NCI-H2171 (cell line): ENCODE measurements at places on chromosomes 12 and 14.

GRCh38 chr12:50733706-50734105 lies 30.2 kb upstream of the ATF1 start:
- no peak for DNase-seq

DNA sequence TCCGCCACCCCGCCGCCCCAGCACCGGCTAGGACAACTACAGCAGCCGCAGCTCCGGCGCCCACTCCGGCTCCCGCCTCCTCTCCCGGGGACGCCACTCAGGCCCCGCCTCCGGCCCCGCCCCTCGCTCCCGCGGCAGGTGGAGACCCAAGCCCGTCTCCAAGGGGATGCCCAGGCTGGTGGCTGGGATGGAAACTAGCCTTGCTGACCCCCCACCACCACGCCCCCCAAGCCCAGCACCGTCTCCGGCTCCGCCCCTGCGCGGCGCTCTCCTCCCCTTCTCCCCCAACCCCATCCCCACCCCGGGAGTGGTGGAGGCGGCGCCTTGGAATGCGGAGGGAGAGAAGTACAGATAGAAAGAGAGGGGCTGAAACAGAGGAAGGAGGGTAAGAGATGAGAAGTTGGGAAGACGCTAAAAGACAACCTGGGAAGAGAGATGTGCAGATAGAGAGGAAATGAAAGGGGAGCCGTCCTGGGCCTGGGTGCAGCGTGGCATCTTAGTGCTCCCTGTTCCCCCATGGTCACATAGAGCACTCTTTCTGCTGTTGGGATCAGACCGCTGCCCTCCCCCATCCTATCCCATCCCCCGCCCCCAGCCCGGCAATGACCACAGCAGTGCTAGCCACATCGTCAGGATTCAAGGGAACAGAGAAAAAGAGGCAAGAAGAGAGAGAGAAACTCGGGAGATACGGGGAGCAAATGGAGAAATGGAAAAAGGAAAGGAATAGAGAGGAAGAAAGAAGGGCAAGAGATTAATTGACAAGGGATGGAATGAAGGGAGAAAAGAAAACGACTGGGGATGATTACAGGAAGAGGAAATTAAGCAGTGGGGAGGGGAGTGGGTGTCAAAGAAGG lies at the start of gene ITGA7:
TSS of gene ITGA7 (minus strand) at position 64 of the 854 bp plus-strand sequence. CDS start 222 bp downstream, outside the sequence.
- peak; percentile 61 for DNase-seq

- DNase-seq, result no peak
Observed at GRCh38 chr14:25231004-25231403, 181.1 kb upstream of the STXBP6 start.

- DNase-seq, result no peak
Observed at GRCh38 chr14:74508844-74509428, 15.4 kb downstream of the ISCA2 start.

DNA sequence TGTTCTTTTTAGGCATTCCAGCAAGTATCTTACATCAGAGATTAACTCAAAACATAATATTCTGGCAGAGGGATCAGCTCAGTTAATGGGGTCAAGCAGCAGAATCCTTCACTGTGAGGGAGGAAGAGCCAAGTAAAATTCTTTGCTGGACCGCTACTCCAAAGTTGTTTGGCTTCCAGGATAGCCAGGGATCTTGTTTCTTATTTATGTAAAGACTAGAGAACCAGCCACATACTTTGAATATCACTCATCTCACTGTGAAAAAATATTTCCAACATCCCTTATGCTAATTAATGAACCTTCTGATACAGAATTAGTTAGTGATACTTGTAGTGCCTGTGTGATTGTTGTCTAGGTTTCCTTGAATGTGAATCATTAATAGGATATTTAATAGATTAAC lies 94.2 kb downstream of the PLEKHA5 start:
- DNase-seq, result no peak

GRCh38 chr12:26299751-26300150 lies 104.4 kb downstream of the SSPN start:
- DNase-seq, result no peak

GRCh38 chr12:6461401-6462233 lies 8.9 kb downstream of the VAMP1 start:
- DNase-seq, result no peak

- DNase-seq, result no peak
Observed at GRCh38 chr12:10196210-10196609, 16.5 kb upstream of the GABARAPL1 start.

- peak; percentile 56 for DNase-seq
Observed at GRCh38 chr14:56555921-56556570, 23.6 kb upstream of the TMEM260 start.

DNA sequence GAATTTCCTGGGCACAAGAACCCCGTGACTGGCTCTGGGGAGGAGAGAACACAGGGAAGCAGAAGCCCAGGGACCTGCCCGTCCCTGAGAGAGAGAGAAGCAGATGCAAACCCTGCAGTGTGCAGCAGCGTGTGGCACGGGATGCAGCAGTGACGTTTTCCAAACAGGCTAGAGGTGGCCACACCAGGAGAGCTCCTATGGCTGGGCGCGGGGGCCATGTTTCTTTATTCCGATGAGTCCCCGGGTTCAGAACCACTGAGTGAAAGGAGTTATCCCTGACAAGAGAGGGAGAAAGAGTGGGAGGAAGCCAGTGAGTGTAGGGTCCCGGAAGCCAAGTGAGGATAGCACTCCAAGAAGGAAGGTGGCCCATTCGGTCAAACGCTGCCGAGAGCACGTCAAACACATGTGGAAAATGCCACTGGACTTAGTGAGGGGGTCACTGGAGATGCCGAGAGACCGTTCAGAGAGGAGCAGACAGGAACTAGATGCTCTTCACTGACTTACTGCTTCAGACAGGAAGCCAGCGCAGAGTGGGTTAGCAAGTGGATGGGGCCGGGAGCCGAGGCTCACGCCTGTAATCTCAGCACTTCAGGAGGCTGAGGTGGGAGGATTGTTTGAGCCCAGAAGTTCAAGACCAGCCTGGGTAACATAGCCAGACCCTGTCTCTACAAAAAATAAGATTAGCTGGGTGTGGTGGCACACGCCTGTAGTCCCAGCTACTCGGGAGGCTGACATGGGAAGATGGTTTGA lies 123.0 kb downstream of the BCL11B start:
- no peak for DNase-seq

DNA sequence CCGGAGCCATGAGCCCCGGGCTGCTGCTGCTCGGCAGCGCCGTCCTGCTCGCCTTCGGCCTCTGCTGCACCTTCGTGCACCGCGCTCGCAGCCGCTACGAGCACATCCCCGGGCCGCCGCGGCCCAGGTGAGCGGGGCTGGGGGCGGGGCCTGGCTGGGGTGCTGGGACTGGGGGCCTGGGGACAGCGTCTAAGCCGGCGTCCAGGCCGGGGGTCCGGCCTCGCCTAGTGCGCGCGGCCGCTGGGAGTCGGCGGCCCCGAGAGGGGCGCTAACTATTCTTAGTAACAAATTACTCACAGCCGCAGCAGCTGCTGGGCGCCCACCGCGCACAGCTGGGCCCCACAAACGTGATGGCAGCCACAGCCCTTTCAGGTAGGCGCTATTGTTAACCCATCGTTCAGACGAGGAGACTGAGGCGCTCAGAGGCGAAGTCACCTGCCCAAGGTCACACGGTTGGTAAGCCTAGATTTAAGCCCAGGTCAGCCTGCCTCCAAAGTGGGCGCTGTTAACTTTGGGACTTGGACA lies 374 bp downstream of the CYP46A1 start:
- DNase-seq, result peak; percentile 23

GRCh38 chr14:105487986-105488777 lies 1.5 kb downstream of the CRIP1 start:
- no peak for DNase-seq

DNA sequence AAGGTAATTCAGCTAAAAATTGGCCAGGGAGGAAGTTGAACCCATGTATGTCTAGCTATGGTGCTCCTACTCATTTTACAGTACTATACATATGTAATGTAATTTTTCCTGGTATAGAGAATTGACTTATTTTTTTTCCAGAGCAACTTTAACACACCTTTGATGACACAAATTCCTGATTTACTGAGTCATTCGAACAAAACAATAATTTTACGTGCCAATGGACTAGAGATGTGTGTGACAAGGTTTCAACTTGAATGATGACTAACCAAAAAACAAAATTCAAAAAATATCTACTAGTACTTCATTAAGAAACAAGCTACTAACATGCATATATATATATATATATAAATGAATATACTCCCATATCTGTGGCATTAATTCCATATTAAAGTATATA lies 180.5 kb downstream of the KITLG start:
- no peak for DNase-seq

DNA sequence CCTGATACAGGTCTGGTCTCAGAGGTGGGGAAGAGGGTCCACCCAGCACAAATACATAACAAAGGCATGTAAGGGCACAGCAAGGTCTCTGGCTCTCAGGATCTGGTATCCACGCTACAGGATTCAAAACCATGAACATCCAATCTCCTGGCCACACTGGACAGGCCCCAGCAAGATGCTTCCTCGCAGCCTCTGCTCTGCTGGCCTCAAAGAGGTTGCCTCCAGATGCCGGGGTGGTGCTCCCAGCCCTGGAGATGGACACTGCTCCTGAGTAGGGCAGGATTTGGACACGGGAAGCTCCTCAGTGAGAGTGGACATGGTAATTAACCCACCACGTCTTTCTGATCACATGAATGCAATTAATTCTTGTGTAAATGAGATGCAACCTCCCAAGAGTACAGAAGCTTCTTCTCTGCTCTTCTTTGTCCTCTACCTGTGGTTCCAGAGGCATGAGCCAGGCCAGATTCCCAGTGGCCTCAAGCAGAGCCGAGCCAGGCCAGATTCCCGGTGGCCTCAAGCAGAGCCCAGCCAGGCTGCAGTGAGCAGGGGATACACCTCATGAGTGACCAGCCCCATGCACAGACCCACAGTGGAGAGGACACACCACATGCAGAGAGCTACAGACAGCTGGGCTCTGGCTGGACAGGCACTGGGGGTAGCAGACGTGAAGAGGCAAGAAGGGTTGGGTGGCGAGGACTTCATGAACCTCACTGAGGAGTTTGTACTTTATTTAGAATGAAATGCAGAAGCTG lies 186.4 kb downstream of the PIWIL1 start:
- no peak for DNase-seq

DNA sequence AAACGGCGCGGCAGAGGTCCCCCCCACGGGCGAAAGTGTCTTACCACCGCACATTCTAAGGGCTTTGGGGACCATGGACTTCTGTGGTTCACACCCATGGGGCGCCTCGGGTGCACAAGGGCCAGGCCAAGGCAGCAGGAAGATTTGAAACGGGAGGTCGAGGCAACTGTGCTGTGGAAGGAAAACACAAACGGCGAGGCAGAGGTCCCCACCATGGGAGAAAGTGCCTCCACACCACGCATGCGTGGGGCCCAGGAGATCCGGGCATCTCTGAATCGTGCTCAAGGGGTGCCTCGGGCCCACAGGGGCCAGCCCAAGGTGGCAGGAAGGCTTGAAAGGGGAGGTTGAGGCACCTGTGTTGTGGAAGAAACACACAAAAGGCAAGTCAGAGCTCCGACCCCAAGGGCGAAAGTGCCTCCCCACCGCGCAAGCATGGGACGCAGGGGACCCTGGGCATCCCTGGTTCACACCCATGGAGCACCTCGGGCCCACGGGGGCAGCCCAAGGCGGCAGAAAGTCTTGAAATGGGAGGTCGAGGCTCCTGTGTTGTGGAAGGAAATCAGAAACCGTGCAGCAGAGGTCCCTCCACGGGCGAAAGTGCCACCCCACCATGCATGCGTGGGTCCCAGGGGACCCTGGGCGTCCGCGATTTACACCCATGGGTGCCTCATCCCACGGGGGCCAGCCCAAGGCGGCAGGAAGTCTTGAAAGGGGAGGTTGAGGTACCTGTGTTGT lies 371.0 kb downstream of the ALG10 start:
- DNase-seq, result no peak

DNA sequence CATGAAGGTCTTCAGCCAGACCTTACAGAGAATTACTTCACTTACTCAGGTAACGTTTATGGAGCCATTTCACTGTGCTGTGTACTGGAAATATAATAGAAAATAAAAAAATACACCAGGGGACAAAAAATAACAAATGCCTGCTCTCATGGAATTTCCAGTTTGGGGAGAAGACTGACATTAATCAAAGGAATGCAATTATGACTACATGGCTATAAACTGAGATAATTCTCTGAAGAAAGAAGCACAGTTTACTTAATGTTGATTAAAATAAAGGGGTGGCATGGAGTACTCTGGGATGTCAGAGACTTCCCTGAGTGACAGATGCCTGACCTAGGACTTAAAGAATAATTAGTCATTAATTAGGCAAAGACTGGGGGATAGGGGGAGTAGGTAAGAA lies 59.0 kb downstream of the DENND5B start:
- DNase-seq, result no peak

DNA sequence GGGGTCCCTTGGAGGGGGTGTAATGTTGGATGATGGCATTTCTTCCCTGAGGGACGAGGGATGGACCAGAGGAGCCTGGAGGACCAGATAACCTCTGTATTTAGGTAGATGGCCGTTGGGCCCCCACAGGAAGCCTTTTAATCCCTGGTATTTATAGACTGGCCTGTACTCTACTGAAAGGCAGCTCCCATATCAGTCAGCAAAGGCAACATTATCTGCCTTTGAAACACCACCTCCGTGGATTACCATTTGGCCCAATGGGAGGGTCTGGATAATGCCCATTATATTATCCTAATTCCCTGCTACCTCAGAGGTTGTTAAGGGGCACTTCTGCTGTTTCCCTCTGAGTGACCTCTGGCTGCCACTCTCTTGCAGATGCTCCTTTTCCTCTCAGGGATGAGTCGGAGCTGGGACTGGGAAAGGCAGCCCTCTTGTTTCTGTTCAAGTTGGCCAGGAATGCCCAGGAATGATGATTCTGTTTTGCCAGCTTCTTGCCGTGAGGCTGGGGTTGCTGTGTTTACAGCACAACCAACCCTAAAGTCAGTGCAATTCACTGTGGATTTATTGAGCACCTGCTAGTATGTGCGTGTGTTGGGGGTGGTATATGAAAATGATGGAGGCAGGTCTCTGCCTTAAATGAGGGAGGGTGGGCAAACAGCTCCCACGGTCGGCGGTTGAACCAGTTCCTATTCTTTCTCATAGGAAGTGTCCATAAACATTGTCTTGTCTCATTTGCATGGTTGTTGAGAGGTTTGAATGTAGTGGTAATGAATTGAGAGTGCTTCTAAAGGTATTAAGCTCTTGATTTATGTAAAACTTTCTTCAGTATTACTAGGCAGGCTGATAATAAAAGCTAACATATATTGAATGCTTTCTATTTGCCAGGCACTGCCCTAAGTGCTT lies 18.1 kb downstream of the SUSD6 start:
- no peak for DNase-seq

DNA sequence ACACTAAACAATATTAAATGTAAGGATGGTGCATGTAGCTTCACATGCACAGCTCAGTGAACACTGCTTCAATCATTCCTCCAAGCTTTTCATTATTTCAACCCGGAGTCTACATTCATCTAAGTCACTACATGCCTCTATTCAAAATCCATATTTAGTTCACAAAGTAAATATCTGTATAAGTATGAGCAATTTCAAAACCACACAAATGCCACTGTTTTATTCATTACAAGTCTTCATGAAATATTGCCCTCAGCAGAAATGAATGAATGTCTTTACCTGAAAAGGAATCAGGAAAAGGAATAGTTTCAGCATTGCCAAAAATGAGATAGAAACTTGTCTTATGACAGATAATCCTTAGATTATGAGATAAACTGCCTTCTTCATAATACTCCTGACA lies 149.4 kb downstream of the SLC38A4 start:
- no peak for DNase-seq
